ENCODE measurements at places on chromosomes 11 and 22. TPM values are rescaled to one million over a fixed set of nuclear protein-coding genes. Genes with fewer than 3 reads are reported as not detected.

GRCh38 chr11:4704054-4704789 lies at the start of gene MMP26:
TSS of gene MMP26 (plus strand) at chr11:4704784.
- H3K27ac ChIP-seq, result no peak within 1 kb of the TSS
- no peak for DNase-seq
- H3K4me3 ChIP-seq, result no peak within 1 kb of the TSS
- H3K27me3 ChIP-seq, result no peaks in the 10 kb centered on the region

- peaks cover 12% of the 10 kb centered on the region for H3K4me1 ChIP-seq
- DNase-seq, result no peak
- H3K27me3 ChIP-seq, result no peaks in the 10 kb centered on the region
- peaks cover 8% of the 10 kb centered on the region for H3K36me3 ChIP-seq
Observed at GRCh38 chr11:122883646-122883979, 1.1 kb downstream of the JHY start.

- no peaks in the 10 kb centered on the region for H3K4me1 ChIP-seq
- H3K4me3 ChIP-seq, result no peak overlapping the region
- no peak for DNase-seq
- peaks cover 5% of the 10 kb centered on the region for H3K36me3 ChIP-seq
Observed at GRCh38 chr11:118142081-118142480, 10.5 kb downstream of the SCN4B start.

LDHAL6A gene
- total RNA-seq, result not detected

DNA sequence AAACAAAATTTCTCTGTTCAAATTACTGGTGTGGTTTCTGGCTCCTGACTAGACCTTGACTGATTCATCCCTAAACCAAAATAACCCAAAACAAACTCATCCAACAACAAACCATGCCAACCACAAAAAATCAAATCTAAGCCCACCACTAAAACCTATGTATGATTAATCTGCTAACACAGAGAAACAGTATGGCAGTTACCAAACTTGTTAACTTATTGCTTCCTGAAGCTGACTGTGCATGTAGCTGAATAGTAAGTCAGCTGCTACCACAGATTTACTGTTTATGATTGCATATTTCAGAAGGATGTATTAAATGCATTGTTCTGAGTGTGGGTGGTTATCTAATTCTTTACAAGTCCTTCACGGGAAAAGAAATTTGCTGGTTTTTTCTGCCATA lies 231.1 kb downstream of the SWAP70 start:
- H3K27me3 ChIP-seq, result no peaks in the 10 kb centered on the region
- no peaks in the 10 kb centered on the region for H3K36me3 ChIP-seq
- H3K4me3 ChIP-seq, result no peak overlapping the region
- no peaks in the 10 kb centered on the region for H3K4me1 ChIP-seq
- DNase-seq, result no peak

- no peaks in the 10 kb centered on the region for H3K36me3 ChIP-seq
- no peaks in the 10 kb centered on the region for H3K4me1 ChIP-seq
- H3K27ac ChIP-seq, result no peak overlapping the region
Observed at GRCh38 chr11:5719703-5720495, 16.3 kb upstream of the OR56B1 start.

CARD18 gene
- total RNA-seq, result not detected

GRCh38 chr11:131422496-131422895 lies 52.1 kb downstream of the NTM start:
- no peaks in the 10 kb centered on the region for H3K27me3 ChIP-seq
- no peak for DNase-seq
- no peaks in the 10 kb centered on the region for H3K4me1 ChIP-seq

DNA sequence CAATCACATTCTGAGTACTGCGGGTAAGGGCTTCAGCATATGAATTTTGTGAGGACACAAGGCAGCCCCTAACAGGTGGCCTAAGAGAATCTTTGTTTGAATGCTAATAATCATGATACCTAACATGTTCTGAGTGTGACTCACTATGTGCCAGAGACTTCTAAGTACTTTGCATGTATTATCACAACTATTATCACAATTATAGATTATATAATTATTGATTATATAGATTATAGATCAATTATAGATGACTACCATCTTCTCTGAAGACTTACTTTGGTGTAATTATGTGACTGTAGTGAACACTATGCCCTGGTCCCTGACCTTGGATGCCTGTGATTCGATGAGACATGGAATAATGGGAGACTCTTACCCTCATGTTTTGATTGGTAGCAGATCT lies 62.6 kb downstream of the FLI1 start:
- H3K4me3 ChIP-seq, result no peak overlapping the region
- no peak overlapping the region for H3K27ac ChIP-seq
- DNase-seq, result no peak
- H3K27me3 ChIP-seq, result no peaks in the 10 kb centered on the region
- peaks cover 34% of the 10 kb centered on the region for H3K36me3 ChIP-seq

LDHA gene
- 251 TPM for total RNA-seq

TBX10 gene
- not detected for total RNA-seq

DNA sequence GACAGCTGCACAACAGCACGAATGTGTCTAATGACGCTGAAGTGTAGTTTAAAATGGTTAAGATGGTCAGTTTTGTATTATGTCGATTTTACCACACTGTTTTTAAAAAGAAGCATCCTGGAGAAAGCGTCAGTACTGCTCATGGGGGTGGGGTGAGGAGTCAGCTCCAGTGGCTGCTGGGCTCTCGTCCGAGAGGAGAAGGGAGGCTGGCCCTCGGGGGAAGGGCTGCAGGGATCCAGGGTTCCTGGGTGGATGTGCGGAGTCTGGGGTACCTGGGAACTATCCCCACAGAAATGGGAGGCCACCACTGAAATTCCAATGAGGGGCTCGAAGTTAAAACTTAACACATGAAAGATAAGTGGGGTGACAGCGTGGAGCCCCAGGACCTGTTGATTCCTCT lies 11.9 kb downstream of the C11orf21 start:
- no peak overlapping the region for H3K4me3 ChIP-seq
- H3K4me1 ChIP-seq, result no peaks in the 10 kb centered on the region
- peak; percentile 33 for DNase-seq
- H3K27ac ChIP-seq, result peak overlapping the region; percentile 3
- H3K27me3 ChIP-seq, result no peaks in the 10 kb centered on the region

ABCC8 gene
- 4.9 TPM for total RNA-seq

GRCh38 chr11:6554828-6555706 lies 48.3 kb downstream of the RRP8 start:
- no peaks in the 10 kb centered on the region for H3K4me1 ChIP-seq
- H3K4me3 ChIP-seq, result no peak overlapping the region
- H3K36me3 ChIP-seq, result no peaks in the 10 kb centered on the region
- DNase-seq, result no peak
- H3K27me3 ChIP-seq, result no peaks in the 10 kb centered on the region
- H3K27ac ChIP-seq, result no peak overlapping the region

- H3K27ac ChIP-seq, result no peak overlapping the region
- DNase-seq, result no peak
- H3K4me3 ChIP-seq, result no peak overlapping the region
- H3K4me1 ChIP-seq, result no peaks in the 10 kb centered on the region
Observed at GRCh38 chr22:18012531-18012930, 11.8 kb downstream of the MICAL3 start.

DNA sequence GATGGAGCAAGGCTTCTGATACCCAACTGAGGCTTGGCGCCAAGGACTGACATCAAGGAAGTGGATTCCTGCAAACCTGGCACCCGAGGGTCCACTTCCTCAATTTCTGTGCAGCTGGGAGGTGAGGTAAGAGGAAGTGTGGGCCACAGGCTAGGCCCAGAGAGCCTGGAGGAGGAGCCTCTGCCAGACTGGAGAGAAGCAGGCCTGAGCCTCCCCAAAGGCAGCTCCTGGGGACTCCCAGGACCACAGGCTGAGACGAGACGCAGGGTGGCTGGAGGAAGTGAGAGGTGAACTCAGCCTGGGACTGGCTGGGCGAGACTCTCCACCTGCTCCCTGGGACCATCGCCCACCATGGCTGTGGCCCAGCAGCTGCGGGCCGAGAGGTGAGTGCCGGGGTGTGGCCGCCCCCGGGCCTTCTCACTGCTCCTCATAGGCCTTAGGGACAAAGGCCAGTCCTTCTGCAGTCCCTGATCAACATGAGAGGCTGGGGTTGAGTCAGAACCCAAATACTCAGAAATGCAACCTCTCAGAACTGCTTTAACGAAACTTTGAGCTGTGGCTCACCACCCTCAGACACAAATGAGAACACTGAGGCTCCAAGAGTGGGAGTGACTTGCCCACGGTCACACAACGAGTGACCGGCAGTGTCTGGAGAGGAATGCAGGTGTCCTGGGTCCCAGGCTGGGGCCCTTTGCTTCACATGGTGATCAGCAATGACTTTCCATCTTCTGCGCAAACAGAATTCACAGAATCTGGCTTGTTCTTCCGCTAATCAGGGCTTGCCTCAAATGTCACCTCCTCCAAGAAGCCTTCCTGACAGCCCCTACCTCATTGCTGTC lies at the start of gene NCF4:
Gene NCF4, plus strand, starts transcription at position 186 of the 839 bp plus-strand sequence. Its CDS starts 166 bp downstream, at position 352.
- no peaks in the 10 kb centered on the region for H3K27me3 ChIP-seq
- DNase-seq, result peak; percentile 88
- peaks cover 7% of the 10 kb centered on the region for H3K4me1 ChIP-seq
- peak within 1 kb of the TSS; percentile 85 for H3K27ac ChIP-seq

GRCh38 chr11:113881856-113882255 lies 6.5 kb upstream of the USP28 start:
- no peak for DNase-seq
- no peaks in the 10 kb centered on the region for H3K27me3 ChIP-seq
- H3K4me1 ChIP-seq, result no peaks in the 10 kb centered on the region
- no peaks in the 10 kb centered on the region for H3K36me3 ChIP-seq
- H3K27ac ChIP-seq, result no peak overlapping the region

DNA sequence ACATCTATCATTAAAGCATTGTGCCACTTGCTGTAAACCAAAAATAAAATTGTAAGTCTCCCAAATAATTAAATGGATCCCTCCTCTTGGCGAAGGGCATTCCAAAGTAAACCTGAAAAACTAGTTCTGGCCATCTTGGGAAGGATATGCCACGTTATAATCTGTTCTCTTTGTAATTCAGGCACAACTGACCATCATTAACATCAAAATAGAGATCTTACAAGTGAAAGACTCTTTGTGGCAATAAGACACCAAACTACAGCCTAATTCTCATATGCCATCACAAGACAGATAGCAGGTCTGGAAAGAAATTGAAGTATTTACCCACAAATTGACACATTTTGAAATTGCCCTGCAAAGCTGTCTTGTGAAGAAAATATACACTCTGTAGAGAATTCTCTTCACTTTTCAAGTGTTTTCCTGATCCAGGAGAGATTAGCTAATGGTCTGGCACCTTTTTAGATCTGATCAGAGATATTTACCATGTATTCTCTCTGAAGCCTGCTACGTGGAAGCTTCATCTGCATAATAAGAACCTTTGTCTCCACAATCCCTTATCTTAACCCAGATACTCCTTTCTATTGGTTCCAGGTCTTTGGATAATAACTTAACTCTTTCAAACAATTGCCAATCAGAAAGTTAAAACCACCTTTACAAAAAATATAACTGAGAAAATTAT lies 630.4 kb upstream of the CCDC179 start:
- no peaks in the 10 kb centered on the region for H3K4me1 ChIP-seq
- H3K36me3 ChIP-seq, result no peaks in the 10 kb centered on the region
- no peaks in the 10 kb centered on the region for H3K27me3 ChIP-seq
- H3K4me3 ChIP-seq, result no peak overlapping the region
- no peak for DNase-seq
- H3K27ac ChIP-seq, result no peak overlapping the region

DNA sequence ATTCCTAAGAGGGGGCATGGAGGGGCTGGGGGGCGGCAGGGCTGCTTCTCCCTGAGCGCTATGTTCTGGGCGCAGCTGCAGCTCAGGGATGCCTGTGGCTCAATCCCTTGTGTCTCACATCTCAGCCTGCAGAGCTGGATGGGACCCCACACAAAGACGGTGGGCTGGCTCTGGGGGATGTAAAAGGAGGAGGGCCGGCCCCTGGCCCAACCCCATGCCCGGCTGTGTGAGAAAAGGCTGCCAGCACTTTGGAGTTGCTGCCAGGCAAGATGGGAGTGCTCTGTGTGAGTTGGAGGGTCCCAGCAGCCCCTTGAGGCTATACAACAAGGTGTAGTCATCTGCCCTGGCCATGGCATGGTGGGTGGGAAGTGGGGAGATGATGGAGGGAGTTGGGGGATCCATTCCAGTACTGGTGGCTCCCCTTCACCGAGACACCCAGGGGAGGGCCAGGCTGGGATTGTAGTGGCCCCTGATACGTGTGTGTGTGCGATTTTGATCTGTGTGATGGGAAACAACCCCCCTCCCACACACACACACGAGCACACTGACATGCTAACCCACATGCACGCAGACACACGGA lies 1.3 kb upstream of the TBX10 start:
- no peak for DNase-seq
- H3K27ac ChIP-seq, result no peak overlapping the region
- no peaks in the 10 kb centered on the region for H3K36me3 ChIP-seq
- H3K4me1 ChIP-seq, result no peaks in the 10 kb centered on the region
- peaks cover 22% of the 10 kb centered on the region for H3K27me3 ChIP-seq

CCDC73 gene
- total RNA-seq, result 0.09 TPM

OR5B21 gene
- not detected for total RNA-seq

DRD2 gene
- total RNA-seq, result not detected

DNA sequence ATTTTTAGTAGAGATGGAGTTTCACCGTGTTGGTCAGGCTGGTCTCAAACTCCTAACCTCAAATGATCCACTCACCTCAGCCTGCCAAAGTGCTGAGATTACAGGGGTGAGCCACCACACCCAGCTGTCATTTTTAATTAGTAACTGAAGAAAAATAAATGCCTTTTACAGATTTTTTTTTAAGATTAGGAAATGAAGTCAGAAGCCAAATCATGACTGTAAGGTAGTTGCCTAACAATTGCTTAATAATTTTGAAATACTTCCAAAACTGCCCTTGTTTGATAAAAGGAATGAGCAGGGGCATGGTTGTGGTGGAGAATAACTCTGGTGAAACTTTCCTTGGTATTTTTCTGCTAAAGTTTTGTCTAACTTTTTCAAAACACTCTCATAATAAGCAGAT lies 98.9 kb upstream of the SLC5A12 start:
- no peak for DNase-seq
- H3K36me3 ChIP-seq, result no peaks in the 10 kb centered on the region
- H3K4me1 ChIP-seq, result no peaks in the 10 kb centered on the region
- no peak overlapping the region for H3K27ac ChIP-seq
- H3K27me3 ChIP-seq, result no peaks in the 10 kb centered on the region

Data from lower lobe of right lung (tissue), 2 donors.